ENCODE measurements at places on chromosomes 4 and X.

GRCh38 chr4:17418010-17418409 is 93.9 kb downstream of the QDPR start:
- no peak for DNase-seq

GRCh38 chr4:11732155-11732554 is 303.5 kb upstream of the HS3ST1 start:
- DNase-seq: no peak

GRCh38 chr4:47933840-47934239 is 19.5 kb upstream of the NFXL1 start:
- peak; percentile 44 for DNase-seq

DNA sequence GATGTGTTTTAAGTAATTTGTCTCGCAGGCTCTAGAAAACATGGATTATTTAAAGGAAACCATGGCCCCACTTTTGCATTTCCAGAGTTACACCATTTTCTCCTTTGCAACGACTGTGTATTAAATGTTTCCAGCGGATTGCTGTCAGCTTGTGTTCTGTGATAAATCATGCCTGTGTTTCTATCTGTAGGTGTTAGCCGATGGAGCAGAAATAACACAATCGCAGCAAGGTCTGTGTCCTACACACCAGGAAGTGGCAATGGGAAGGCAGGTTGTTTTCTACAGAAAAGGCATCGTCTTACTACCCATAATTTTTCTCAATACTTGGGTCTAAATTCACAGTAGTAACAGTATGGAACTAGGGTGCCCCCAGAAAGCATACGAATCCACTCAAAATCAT is 590.1 kb downstream of the NLGN4X start:
- no peak for DNase-seq

GRCh38 chrX:1500701-1501624 is 36.0 kb downstream of the P2RY8 start:
- peak; percentile 75 for DNase-seq

DNA sequence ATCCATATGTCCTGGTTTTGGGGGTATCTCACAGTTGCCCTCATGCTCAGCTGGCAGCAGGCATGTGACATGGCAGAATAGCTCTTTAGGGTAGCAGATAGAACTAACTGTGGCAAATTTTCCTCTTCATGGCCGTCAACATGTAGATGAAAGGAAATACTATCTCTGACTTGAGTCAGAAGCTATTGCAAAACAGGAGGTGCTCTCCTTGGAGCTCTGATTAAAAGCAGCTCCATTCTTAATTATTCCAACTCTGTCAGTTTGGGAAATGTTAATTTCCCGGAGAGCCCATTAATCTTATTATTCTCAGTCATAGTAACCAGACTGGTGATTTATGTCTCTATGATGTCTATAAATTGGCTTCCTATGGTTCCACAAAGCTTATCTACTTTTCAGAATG is 18.2 kb downstream of the IL13RA1 start:
- no peak for DNase-seq
